ENCODE measurements at places on chromosomes 1 and 21.

DNA sequence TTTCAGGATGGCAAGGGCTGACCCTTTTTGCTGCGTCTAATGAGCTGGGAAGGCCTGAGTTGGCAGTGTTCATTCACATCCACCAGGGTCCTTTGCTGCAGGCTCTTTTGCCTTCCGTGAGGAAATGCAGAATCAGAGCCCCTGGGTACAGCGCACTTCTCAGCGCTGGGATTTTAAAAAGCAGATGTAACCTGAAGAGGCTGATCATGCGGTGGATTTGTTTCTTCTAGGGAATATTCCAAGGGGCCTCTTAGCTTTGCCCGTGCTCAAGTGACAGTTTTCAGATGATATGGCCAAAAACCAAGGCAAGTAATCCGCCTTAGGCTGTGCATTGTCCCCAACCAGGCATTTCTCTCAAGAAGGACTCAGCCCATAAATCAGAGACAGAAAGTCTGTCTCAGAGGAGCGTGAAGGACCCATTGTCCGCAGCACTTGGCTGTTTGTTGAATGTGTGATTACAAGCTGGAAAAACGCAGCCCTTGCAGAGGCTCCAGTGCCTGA lies 237.6 kb downstream of the PTPRC start:
- no peak for DNase-seq

GRCh38 chr1:203011582-203011981 lies 4.4 kb downstream of the TMEM183A start:
- DNase-seq, result no peak

GRCh38 chr1:28070725-28071593 lies 17.5 kb downstream of the EYA3 start:
- no peak for DNase-seq

DNA sequence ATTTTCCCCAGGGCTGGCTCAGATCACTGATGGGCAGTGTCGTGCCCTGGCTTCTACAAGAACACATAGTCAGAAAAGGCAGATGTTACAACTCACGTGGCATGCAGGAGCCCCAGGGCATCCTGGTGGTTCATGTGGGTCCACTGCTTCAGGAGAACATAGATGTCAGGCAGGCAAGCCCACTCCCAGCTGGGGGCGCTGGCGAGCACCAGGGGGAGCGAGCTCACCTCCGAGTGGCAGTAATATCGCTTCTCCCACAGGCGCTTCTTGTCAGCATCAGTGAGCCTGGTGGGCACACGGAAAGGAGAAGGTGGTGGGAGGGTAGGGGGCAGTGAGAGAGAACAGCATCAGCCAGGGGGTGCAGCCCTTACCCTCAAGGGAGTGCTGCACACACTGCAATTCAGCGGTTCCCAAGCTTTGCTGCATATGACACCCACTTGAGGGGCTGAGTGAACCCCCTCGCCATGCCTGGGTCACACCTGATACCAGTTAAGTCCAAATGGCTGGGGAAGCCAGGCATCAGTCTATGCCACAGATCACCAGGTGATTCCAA lies 34.3 kb upstream of the PPP1R15B start:
- no peak for DNase-seq

DNA sequence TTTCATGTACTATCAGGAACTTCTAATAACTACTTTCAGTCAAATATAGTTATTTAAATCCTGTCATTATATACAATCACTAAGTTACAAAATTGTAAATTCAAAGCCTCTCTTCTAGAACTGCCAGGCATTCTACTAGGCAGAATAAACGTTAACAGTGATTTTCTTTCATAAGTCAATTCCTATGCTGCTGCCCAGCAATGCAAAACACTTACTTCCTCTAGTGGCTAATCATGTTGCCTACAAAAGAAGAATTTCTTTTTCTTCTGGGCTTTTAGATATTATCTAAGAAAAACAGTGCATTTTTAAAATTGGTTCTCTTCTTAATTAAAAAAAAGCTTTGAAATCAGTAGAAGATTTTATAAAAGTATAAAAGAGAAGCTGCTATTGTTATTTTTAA lies 509.8 kb upstream of the ADAMTS5 start:
- peak; percentile 19 for DNase-seq
